Foreskin keratinocyte (primary cell): ENCODE measurements at places on chromosomes 1 and 21. TPM values are rescaled to one million over a fixed set of nuclear protein-coding genes. Genes with fewer than 3 reads are reported as not detected.

Gene RHBDL2
- polyA plus RNA-seq = 7.2 and 8.6 TPM in 2 replicates

DNA sequence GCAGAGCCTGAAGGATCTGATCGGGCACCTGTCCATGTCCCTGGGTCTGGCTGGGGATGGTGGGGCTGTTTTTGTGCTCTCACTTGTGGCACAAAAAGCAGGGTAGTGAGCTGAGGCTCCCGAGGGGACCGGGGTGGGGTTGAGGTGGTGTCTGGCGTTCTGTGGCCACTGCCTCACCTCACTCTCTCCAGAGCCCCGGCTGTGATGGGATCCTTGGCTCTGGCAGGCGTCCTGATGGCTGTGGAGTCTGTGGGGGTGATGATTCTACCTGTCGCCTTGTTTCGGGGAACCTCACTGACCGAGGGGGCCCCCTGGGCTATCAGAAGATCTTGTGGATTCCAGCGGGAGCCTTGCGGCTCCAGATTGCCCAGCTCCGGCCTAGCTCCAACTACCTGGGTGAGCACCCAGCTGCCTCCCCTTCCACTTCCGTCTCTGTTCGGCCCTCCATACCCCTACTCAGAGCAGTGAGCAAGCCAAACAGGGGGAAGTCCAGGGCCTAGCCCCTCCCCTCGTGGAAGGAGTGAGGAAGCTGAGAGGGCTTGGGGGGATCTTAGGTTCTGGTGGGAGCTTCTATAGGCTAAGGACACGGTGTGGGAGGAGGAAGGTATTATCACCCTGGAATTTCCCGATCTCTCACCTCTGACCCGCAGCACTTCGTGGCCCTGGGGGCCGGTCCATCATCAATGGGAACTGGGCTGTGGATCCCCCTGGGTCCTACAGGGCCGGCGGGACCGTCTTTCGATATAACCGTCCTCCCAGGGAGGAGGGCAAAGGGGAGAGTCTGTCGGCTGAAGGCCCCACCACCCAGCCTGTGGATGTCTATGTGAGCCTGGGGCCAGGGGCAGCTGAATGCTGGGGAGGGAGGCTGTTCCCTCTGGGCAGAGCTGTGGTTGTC is 7.0 kb downstream of the ADAMTSL4 start:
- DNase-seq = no peak

DNA sequence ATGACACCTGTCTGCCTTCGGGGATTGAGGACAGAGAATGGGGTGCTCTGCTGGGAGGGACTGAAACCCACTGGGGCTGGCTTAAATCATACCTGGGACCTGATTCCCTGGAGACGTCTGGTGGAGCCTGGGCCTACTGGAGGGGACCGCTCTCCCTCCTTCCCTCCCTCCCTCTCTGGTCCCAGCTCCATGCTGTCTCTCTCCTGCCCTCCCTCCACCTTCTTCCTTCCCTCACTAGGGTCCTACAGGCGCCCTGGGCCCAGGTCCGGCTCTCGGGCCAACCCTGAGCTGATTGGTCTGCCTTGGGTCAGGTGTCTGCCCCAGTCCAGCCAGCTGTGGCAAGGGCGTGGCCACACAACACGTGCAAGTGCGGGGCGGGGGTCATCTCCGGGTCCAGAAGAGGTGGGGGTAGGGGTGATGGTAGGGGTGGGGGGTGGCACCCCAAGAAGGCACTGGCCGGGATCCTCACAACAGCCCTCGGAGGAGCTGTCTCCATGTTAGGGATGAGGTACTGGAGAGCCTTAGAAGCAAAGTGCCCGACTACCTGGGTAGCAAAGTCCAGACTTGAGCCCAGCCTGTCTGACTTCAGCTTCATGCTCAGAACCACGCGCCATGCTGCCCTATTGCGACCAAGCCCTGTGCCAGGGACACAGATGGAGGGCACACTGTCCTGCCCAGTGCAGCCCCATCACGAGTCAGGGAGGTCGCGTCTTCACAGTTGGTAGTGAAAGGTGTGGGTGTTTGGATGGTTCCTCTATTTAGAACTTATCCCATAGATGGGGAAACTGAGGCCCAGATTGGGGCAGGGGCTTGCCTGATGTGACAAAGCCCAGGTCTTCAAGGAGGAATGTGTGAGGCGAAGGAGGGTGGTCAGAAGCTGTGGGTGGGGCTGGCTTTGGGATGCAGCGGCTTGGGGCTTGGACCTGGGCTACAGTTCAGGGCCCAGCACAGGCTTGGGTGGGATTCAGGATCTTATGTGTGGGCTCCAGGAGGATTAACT is 574.1 kb downstream of the PTPRU start:
- no peak for DNase-seq

DNA sequence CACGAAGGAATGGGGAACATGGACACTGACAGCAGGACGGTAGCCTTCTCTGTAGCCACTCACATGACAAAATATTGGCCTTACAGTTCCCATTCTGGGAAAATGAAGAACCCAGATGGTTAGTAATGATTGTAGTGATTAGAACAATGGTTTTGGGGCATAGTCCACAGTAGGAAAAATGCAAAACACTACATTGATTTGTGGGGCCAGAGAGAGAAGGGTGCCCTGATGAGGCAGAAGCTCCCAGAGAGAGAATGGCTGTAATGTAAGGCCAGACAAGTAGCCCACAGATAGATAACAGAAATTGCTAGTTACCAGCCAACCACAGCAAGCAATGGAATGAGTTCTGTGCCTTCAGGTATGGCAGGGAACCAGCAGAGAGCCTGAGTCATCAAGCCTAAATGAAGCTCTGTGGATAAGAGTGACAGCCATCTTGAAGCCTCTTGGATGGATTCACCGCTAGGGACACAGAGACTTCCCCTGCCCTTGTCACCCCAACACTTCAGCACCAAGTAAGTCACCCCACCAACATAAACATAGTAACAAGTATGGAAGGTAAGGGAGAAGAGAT is 206.1 kb downstream of the BACH1 start:
- DNase-seq = peak; percentile 41

DNA sequence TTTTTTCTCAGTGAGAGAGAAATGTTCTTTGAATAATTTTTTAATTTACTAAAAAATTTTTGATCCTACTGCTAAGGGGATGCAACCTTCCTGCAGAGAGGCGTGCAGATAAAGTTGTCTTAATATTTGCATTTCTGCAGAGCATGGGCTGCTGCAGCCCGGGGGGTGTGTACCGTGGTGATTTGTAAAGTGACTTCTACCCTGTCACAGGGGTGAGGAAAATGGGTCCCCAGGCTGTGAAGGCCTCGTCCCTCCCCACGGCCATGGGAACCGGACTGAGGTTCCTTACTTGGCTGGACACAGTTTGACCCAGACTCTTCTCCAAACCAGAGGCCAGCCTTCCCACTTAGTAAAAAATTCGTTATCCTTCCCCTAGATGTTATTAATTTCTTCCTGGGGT is 9.5 kb upstream of the C1orf174 start:
- no peak for DNase-seq

Gene LAMC2
- polyA plus RNA-seq = 1,652 and 2,714 TPM in 2 replicates

DNA sequence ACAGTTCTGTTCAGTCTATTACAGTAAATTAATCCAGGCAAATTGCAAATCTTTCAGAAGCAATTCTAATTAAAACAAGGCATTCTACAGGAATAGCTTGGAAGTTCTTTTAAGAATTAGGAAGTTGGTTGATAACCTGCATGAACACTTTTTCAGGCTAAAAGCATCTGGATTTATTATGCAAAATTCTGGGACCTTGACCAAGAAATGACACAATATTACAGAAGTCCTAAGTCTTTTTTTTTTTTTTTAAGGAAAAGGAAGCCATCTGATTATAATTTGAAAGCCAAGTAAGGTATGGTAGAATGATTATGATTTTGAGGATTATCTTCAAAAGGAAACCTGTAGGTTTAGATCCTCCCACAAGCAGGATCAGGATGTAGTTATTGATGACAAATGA is 74.7 kb upstream of the KCNK2 start:
- DNase-seq = no peak

Gene S100A5
- 0.50 and 0.73 TPM in 2 replicates for polyA plus RNA-seq

Gene TNFRSF18
- 0.82 and 1.3 TPM in 2 replicates for polyA plus RNA-seq

GRCh38 chr1:235579891-235580290 is 69.7 kb downstream of the GNG4 start:
- DNase-seq = no peak

Gene OPRD1
- not detected in 2 replicates for polyA plus RNA-seq

DNA sequence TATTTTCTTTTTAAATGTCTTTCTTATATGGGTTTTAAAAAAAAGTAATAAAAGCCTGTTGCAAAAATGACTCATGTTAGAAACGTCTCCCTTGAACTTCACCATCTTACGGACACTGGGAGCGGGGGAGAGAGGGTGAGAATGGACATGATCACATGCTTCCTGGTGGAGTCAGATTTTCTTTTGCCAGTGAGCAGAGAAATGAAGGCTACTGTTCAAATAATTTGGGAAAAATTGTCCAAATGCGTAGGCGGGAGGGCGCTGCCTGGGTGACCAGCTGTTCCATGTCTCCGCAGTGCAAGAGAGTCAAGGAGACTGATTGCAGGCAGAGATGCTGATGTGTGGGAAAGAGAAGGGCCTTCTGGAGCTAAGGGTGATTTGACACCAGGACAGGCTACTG is 23.1 kb downstream of the EIF2D start:
- peak; percentile 28 for DNase-seq

DNA sequence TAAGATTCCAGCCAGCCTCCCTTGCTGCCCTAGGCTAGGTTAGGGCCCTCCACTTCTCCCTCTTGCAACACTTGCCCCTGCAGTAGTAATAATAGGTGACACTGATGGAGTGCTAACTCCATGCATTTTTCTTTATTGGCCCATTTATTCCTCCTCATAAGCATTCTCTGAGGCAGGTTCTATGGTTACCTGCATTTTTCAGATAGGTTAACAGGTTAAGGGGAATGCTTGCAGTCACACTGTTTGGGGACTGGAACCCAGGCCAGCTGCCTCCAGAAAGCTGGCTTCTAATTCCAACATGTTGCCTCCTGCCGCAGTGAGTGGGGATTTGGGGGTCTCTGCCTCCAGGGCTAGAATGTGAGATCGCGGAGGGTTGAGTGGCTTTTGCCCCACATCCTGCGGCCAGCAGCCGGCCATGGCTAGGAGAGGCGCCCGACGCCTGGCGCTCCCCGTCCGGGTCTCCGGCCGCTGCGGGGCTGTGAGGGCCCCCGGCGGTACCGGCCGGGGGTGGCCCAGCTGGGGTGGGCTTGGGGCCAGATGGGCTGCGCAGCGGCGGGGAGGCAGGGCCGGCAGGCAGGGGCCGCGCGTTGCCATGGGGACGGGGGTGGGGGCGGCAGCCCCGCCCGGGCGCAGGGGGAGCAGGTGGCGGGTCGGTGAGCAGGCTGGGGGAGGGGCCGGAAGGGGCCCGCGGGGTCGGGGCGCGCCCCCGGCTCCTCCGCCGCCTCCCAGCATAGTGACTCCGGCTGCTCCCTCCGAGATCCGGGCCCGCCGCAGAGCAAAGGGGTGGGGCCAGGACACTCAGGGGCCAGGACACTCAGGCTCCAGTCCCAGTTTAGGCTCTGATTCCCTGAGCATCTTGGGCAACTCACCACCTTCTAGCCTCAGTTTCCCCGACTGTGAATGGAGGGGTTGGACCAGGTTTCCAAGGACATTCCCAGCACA is 68.4 kb upstream of the SSBP3 start:
- DNase-seq = no peak

- DNase-seq = no peak
These were observed 65.9 kb upstream of the C1orf105 start for GRCh38 chr1:172354291-172355274.

Gene KRTAP11-1
- not detected in 2 replicates for polyA plus RNA-seq

Gene ELAPOR1
- polyA plus RNA-seq = 0.31 and 0.32 TPM in 2 replicates

DNA sequence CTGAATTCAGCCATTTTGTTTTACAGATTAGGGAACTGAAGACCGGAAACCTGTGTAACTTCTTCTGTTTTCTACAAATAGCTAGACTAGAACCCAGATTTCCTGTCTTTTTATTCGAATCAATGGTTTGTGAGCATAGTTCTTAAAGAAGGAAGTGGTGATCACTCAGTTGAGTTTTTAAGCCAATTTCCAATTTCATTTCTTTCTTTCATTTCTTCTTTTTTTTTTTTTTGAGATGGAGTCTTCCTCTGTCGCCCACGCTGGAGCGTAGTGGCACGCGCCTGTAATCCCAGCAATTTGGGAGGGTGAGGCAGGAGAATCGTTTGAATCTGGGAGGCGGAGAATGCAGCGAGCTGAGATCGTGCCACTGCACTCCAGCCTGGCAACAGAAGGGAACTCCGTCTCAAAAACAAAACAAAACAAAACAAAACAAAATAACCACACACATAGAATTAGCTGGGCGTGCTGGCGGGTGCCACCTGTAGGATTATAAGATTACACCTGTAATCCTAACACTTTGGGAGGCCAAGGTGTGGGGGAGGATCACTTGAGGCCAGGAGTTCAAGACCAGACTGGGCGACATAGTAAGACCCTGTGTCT is 3.0 kb upstream of the MDM4 start:
- no peak for DNase-seq

GRCh38 chr21:45780647-45781046 is 137.1 kb downstream of the PCBP3 start:
- no peak for DNase-seq

DNA sequence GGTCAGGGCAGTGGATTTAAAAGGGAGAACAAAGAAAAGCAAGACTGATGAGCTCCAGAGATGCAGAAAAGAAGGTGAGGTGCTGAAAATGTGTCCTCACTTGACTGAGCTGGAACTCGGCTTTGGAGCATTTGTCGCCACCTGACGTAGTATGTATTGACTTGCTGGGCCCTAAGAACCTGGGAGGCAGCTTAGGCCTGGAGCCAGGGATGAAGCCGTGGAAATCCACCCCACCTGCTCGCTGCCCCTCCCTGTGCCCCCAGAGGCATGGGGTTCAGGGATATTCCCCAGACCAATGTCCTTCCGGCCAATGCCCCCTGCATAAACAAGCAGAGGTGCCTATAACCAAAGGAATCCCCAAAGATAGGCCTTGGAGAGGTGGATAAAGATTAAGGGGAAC is 14.3 kb downstream of the MRAP start:
- DNase-seq = no peak

Gene ACBD3
- polyA plus RNA-seq = 12.3 and 13.2 TPM in 2 replicates

GRCh38 chr1:196538473-196538872 is 69.8 kb downstream of the KCNT2 start:
- DNase-seq = no peak

DNA sequence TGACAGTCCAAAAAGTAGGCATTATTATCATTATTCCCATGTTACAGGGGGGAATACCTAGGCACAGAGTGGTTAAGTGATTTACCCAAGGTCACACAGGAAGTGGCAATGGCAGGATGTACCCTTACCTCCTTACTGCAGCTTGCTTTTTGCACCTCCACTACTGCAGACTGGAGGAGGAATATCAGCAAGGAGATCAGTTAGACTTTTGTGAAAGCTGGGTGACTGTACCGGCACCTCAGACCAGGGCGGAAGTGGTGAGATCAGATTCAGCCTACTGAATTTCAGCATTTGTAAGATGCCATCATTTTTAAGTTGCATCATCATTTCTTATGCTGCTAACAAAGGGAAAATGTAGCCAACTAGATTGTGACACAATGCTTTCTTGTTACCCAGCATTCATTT is 4.5 kb downstream of the ADARB1 start:
- DNase-seq = peak; percentile 15

GRCh38 chr1:48216941-48217340 is 5.6 kb upstream of the SLC5A9 start:
- DNase-seq = no peak

- DNase-seq = peak; percentile 29
These were observed 120.0 kb downstream of the SETD4 start for GRCh38 chr21:35940074-35940927.

- no peak for DNase-seq
These were observed 255.9 kb downstream of the CAMTA1 start for GRCh38 chr1:7040969-7041695.

Gene HPCAL4
- polyA plus RNA-seq = not detected in 2 replicates
